NCI-H1105 treated with DMSO at 0.1 percent for 48 hours (cell line): ENCODE measurements at places on chromosomes 1 and 21.

DNA sequence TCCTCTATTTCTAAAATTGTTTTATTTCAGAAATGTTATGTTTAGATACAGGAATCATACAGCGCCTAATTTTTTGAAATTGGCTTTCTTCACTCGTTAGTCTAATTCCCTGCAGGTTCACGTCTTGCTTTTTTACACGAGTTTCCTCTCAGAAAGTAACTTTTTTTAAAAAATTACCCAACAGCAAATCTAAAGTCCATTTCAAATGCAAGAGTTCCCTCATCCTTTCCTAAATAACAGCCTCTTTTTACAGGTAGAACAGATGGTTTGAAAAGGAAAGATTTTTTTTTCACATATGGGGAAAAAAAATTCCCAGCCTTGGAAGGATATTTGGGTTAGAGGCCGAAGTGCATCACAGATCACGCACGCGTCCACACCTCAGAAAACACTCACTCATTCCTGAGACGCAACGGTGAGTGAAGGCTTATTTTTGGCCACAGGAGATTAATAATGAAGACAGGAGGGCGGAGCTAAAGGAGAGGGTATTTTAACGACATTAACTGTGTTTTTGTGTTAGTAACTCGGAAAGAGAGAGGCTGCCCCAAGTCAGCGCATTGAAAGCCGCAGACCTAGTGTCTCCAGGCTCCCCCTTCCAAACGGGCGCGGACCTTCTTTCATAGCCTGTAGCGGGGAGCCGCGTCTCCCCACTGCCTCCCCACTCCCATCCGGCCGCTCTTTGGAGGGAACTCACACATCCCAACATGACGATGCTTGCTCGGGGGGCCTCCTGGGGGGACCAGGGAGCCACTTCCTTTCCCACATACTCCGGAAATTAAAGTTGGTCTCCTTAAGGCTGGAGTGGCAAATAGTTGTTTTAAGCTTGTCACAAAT is 969 bp upstream of the RIPK4 start:
- DNase-seq = peak; percentile 28

DNA sequence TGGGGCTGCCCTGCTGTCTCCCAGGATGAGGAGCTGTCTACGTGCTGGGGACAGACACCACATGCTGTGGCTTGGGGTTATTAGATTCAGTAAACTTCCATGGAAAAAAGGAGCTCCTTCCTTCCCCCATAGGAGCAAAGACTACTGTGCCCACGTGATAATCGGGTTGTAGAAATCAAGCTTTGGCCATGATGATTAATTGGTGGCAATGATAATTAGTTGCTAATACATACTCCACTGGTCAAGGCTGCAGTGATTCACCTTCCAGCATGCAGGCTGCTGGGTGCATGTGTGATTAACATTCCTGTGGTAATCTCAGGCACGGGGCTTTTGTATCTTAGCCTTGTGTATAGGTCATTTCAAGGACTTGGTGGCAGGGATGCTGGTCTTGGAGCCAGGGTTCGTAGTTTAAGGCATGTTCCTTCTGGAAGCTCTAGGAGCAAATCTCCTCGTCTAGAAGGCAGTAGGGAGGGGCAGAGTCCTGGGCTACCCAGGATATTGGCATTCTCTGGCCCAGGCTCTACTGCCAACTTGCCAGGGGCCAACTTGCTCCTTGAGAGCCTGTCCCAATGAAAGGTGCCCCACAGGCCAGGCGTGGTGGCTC is 41.4 kb downstream of the TMCO4 start:
- no peak for DNase-seq

DNA sequence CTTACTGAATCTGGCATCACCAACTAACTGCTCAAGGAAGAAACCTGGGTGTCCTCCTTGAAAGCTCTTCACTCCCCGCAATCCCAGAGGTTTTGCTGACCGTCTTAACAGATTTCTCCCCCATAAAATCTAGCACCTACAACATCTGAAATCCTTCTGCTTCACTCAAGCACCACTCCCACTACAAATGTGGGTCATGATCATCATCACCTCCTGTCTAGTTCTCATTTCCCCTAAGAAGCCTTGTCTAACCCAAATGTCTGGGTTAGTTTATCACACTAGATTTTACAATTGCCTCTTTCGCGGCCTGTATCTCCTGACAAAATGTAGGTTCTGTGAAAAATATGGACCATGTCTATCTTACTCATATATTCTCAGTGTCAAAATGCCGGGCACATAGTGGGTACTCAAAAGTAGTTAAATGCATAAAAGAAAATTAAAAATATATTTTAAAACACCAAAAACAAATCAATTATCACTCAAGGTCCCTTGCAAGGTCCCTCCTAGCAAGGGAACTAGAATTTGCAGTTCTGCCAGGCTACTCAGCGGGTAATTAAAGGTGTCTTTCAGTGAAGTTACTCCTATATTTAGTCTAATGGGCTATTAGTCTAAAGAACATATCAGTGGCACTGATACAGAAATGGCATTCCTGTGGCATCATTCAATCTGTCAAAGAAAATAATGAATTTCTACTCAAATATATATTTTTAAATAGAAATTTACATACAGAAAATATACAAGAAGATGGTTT is 19.6 kb downstream of the C21orf91 start:
- DNase-seq = no peak

- DNase-seq = no peak
These were observed 40.4 kb upstream of the GJA5 start for GRCh38 chr1:147800804-147801203.

GRCh38 chr1:93056214-93056613 is 22.9 kb upstream of the MTF2 start:
- DNase-seq = no peak

GRCh38 chr1:185652348-185652747 is 81.8 kb upstream of the HMCN1 start:
- no peak for DNase-seq

DNA sequence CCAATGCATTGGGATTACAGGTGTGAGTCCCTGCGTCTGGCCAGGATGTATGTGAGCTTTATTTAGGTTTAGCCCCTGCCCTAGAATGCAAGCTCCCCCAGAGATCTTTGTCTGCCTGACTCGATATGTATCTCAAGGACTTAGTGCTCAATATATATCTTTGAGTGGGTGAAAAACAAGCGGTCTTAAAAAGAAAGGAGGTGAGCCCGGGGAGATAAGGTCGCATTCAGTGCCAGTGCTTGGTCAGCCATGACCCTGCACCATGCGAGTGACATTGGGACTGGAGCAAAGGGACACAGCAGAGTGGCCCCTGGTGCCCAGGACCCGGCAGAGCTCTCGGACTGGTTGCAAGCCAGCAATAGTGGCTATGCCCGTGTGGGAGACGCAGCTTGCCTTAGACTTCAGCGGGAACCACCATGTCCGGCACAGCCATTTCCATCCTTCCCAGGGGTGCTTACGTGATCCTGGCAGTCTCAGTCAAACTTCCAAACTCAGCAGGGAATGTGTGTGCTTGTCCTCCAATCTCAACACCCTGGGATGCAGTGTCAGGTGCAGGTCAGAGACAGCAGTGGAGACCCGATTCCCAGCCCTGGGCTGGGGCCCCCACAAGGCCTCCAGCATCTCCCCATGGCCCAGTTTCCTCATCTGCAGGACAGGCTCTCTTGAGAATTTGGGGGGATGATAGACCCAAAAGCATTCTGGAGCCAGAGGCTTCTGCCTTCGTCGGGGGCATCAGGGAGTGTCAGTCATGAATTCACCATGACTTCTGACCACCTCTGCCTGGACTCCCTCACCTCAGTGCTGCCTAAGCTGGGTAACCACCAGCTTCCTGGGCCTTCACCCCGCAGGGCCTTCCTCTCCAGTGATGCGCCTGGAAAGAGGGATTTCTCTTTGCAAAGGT is 1.8 kb downstream of the MX2 start:
- DNase-seq = no peak

DNA sequence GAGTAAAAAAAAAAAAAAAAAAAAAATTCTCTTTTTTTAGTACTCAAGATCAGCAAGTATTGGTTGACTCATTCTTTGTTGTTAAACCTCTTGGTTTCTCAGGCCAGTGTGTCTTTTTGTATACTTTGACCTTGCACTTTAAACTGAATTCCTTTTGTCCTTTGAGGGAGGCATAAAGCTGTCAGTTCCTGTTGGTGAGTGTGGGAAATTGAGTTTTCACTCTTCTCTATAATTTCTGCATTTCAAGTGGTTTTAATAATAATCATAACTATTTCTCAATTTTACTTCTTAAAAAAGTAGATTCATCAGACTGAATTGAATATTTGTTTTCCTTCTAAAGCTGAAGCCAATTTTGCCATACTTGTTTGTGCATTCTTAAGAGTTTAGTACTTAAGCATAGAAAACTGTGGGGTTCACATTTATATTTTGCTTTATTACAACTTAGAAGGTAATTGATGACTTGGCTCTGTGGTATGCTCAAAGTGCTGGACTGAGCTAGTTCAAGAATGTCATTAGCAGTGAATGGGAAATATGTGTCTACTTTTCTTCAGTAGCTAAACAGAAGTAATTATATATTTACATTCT is 43.4 kb downstream of the ITSN1 start:
- no peak for DNase-seq

DNA sequence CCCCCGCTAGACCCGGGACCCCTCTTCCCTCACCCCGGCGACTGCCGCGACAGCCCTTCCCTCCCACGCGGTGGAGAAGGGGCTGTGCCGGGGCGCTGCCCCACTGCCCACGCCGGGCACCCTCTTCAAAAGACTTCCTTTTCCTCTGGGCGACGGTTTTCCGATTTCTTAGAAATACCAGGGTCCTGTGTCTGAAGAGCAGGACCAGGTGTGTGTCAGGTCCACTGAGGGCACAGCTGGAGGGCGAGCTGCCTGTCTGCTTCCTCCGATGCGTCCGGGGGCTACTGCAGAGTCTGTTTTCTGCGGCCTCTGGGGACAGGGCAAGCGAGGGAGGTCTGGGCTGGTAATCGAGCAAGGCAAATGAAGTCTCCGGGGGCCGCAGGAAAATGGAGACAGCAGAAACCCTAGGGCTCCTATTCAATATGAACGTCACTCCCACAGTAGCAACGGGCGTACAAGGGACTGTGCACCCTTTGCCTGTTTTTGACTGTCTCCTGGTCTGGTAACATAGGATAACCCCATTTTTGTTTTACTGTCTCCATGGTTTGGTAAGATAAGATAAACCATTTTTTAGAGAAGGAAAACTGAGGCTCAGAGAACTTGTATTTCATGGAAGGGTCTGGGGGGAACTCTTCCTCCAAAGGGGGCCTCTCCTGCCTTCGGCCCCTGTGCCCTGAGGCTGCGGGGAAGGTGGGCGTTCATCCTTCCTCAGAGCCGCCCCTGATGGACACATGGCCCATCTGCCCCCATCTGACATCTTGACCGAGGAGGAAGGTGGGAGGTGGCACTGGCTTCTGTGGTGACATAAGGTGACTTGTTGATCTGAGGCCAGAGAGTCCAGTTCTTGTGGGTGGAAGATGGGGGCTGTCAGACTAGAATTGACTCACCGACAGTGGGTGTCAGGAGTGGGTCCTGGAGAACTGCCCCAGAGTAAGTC is 970 bp downstream of the TNFRSF1B start:
- no peak for DNase-seq

DNA sequence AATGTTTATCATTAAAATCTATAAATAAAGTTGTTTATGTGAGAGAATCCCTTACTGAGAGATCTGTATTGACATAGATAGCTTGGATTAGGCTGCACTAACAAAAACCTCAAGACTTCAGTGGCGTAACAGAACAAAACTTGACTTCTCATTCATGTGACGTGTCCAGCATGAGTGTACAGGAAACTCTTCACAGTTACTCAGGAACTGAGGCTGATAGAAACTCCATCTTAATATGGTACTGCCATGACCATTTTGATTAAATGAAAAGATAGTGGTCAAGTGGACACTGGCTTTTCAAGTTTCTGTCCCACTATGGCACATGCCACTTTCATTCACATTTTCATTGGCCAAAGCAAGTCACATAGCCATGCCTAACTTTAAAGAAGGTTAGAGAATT is 3.7 kb downstream of the ST3GAL3 start:
- DNase-seq = no peak

- DNase-seq = no peak
These were observed 177.1 kb downstream of the TNR start for GRCh38 chr1:175566247-175566646.

- DNase-seq = no peak
These were observed 101.3 kb downstream of the TYW3 start for GRCh38 chr1:74834261-74834660.

DNA sequence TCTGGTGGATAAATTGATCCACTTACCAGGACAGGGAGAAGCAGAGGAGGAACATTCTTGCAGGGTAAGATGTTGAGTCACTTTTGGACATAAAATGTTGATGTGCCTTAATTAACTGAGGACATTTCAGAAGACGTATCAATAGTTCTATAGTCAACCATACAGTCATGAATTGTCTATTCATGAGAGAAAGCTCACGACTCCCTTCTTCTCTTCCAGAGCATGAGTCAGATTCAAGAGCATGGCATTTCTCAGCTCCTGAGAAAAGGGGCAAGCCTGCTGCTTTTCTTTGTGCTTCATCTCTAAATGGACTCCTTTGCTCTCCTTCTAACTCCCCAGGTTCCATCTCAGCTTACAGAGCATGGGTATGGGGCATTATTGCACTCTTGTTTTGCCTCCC is 55.7 kb downstream of the ADGRL4 start:
- DNase-seq = no peak

GRCh38 chr1:19204446-19205266 is 5.4 kb downstream of the UBR4 start:
- no peak for DNase-seq

DNA sequence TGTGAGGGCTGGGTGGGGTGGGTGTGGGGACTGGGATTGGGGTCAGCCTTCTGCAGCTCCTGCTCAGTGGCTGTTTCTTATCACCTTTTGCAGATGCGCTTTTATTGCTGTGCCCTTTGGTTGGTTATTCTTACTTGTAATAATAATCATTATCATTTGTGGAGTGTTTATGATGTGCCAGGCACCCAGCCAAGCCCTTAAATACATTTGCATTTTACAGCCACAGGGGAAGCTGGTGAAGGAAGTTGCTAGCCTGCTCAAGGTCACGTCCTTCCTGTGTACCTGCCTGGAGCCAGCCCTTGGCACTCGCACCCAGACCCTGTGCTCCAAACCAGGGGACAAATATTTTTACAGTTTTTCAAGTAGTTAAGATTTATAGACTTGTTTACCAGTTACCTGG is 144.0 kb downstream of the PGBD5 start:
- DNase-seq = peak; percentile 31

DNA sequence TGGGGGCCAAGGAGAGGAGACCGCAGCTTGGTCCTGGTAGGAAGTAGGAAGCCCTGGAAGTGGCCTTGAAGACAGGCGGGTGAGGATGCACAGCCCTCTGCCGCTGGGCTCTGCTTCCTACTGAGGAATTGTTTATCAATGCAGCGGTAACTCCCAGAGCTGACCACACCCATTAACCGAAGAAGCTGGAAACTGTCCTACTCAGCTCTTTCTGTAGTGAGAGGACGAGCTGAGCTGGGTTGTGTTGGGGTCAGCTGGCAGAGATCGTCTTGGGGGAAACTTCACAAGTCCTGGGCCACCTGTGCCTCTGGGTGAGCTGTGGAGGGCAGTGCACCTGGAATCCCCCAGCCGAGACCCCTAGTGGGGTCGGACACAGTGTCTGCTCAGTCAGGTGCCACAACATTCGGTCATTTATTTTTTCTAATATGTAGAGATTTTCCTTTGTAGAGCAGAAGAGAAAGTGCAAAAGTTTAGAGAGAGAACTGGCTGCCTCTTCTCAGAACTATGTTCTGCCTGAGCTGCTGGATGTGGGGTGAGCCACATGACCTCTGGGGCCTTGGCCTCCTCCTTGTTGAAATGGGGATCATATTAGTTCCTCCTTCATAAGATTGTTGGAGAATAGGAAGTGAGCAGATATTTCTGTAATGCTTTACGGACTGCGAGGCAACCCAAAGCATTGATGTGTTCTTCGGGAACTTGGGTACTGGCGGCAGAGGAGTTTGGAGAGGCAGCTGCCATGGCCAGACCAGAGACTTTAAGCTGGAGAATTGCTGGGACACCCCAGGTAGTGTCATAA is 3.6 kb downstream of the NECAP2 start:
- DNase-seq = no peak

- DNase-seq = peak; percentile 36
These were observed 513 bp downstream of the GTF2B start for GRCh38 chr1:88890791-88891317.
